BE2C (cell line): ENCODE measurements at places on chromosomes 11 and 22.

- DNase-seq, result no peak
Observed at GRCh38 chr11:121309688-121310087, 17.1 kb downstream of the SC5D start.

DNA sequence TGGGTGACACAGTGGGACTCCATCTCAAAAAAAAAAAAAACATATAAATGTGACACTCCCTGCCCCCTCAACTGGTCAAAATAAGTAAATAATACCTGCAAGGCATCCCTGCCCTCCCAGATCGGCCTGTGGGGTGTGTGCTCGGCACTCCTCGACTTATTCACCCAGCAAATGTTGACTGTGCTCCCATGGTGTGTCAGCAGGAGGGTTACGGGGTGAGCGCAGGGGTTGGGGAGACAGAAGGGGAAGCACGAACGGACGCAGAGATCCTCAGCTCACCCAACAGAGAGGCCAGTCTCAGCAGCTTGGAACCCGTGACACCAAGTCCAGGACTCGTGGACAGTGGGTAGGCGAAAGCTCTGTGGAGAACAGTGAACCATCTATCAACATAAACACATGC, 1.6 kb upstream of the ADM2 start:
- DNase-seq, result no peak

DNA sequence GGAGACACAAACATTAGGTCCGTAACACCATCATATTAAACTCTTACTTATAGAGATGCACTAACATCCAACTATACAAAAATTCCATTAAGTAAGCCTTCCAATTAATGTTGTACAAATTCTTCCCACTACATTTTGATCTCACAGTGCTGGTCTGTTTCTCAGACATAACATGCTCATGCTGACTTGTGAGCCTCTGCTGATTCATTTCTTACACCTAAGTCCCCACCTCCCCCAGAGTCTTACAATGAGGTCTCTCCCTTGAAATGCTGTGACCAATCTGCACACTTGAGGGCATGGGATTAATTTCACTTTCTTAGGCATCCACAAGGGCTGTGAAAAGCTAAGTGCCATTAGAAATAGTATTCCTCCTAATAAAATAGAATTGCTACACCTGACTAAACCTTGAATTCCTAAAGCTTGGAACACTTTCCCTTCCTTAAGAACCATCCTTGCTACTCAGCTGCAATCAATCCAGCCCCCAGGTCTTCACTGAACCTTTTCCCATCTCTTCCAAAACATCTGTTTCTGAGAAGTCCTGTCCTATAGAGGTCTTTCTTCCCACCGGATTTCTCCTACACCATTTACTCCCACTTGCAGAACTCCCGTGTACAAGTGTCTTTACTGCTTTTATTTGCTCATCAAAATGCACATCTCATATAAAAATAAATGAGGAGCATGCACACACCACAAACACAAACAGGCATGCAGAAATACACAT, 2.0 kb downstream of the HBG1 start:
- no peak for DNase-seq

DNA sequence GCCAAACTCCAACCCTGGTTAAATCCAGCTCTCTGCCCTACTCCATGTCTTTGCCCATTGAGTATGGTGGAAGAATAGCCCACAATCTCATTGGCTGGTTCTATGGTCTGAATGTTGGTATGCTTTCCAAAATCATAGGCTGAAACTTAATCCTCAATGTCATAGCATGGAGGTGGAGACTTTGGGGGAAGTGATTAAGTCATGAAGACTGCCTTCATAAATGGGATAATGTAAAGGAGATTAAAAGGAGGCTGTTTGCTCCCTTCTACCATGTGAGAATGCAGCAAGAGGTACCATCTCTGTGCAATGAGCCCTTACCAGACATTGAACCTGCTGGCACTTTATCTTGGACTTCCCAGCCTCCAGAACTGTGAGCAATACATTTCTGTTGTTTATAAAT, 54.4 kb upstream of the FDX1 start:
- no peak for DNase-seq

- no peak for DNase-seq
Observed at GRCh38 chr11:61895046-61895717, 3.8 kb upstream of the FADS3 start.

DNA sequence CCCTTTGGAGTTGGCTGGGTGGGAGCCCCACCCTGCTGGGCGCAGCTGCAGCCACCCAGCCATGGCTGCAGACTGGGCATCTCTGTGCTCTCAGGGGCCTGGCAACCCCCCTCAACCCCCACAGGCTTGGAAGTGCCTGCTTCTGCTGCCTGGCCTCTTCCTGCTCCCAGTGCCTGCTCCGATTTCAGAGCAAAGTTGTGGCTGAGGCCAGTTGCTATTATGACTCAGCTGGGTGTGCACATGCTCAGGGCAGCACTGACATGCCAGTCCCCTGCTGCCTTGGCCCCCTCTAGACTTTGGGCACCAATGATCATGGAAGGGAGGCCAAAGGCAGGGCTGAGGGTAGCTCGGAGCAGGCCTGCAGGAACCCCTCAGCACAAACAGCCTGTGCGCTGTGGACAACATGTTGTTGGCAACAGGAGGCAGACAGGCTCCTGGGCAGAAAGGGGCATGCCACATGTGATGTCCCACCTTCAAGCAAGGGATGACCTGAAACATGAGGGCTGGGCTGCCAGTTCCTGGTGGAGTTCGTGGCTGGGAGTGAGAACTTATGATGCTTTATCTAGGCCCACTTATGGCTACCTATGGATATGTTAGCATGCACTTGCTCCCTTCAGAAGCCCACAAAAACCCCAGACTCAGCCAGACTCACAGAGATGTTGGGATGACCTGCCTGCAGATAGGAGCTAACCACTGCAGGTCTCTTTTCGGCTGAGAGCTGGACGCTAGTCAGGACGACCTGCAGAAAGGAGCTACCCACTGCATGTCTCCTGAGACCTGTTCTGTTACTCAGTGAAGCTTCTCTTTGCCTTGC, 96.4 kb upstream of the AMOTL1 start:
- no peak for DNase-seq

- no peak for DNase-seq
Observed at GRCh38 chr22:49763138-49763537, 64.5 kb downstream of the BRD1 start.

GRCh38 chr11:4699697-4700435, 2.2 kb upstream of the OR51E2 start:
- DNase-seq, result no peak

GRCh38 chr11:30984442-30984816, 385.1 kb downstream of the DCDC1 start:
- DNase-seq, result no peak

DNA sequence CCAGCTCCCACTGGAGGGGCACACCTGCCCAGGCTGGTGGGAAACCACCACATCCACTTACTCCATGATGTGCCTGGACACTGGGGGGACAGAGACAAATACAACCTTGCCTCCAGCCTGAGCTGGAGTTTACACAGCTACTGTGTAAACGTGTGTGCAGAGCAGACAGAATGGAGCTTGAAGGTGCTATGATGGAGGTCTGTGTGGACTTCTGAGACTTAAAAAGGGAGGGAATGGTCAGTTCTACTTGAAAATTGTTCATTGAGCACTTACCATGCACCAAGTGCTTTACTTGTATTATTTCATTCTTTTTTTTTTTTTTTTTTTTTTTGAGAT, 11.2 kb downstream of the CDCA5 start:
- no peak for DNase-seq

DNA sequence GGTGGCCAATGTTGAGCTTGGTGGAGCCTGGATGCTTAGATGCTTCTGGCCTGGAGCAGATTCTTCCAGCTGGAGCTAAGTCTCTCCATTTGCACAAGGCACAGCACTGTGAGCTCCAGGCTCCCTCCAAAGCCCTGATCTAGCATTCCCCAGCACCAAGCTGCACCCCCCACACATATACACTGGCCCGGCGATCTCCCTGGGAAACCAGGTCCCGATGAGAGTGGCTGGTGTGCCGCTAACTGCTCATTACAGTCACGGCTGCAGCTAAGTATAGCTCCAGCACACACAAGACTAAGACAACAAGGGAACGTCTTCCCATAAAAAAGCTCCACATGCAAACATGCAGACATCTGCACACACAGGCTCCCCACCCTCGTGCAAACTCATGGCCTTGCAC, 17.6 kb downstream of the KCNC1 start:
- DNase-seq, result no peak

DNA sequence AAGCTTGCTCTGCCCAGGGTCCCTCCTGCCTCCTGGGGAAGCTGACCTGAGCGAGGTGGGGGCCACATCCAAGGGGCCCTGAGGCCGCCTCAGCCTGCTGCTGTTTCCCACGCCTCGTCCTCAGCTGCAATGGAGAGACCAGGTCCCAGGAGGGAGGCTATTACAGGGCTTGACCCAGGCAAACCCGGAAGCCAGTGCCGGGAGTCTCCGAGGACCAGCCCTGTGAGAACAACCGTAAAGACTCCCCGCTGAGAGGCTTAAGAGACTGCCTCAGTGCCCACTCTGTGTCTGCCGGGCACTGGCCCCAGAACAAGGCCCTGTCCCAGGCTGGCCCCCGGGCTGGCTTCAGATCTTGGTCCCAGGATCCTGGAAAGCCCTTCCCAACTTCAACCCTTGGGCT, 124.3 kb upstream of the FGF3 start:
- peak; percentile 3 for DNase-seq

- no peak for DNase-seq
Observed at GRCh38 chr22:20464096-20464614, 26.5 kb upstream of the SCARF2 start.

- DNase-seq, result no peak
Observed at GRCh38 chr11:70313945-70314344, 43.5 kb downstream of the PPFIA1 start.

- no peak for DNase-seq
Observed at GRCh38 chr22:37369483-37369882, 57.8 kb downstream of the ELFN2 start.

DNA sequence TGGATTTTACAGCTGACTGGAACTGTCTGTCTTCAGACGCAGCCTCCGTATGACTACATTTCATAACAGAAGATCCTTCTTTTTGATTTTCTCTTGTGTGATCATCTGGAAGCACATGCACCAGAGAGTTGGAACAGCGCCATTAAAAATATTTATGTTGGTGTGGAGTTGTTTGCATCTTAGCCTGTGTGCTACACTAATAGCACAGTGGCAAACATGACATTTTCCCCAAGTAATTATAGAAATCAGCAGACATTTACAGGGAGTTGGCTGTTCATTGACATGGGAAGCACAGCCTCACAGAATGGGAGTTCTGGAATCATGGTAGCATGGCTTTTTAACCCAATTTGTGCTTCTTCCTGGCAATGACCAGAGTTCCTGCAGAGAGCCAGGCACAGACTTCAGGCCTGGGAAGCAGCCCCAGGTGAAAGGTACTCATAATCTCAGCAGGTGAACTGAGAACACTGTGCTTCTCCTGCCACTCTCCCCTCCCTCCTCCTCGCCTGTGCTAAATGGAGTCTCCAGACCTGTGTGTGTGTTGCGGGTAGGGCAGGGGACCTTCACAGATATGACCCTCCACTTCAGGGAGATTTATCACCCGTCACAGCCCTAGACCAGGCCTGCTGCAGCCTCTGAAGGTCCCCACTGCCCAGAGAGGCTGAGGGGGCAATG, 82.8 kb upstream of the PLET1 start:
- no peak for DNase-seq

DNA sequence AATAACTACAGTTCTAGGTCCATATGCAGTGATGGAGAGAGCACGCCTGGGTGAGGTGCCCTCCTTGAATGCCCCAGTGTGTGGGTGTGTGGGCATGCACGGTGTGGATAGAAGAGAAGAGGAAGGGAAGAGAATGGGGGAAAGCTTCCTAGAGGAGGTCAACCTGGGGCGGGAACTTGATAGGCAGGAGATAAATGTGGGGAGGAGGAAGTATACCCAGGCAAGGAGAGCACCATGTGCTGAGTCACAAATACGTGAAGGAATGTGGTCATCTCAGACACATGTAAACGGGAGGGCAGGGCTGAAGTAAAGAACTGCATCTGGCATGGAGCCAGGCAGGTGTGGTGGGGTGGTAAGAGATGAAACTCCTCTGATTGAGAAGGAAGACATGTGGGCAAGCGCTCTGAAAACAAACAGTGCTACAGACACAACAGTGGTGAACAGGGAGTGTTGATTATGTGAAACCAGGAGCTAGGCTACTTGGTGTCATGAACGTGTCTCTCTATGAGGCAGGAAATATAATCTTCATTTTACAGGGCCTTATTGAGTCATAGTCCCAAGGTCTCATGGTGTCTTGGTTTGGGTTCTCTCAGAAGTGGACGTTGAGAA, 61.5 kb upstream of the EED start:
- no peak for DNase-seq

DNA sequence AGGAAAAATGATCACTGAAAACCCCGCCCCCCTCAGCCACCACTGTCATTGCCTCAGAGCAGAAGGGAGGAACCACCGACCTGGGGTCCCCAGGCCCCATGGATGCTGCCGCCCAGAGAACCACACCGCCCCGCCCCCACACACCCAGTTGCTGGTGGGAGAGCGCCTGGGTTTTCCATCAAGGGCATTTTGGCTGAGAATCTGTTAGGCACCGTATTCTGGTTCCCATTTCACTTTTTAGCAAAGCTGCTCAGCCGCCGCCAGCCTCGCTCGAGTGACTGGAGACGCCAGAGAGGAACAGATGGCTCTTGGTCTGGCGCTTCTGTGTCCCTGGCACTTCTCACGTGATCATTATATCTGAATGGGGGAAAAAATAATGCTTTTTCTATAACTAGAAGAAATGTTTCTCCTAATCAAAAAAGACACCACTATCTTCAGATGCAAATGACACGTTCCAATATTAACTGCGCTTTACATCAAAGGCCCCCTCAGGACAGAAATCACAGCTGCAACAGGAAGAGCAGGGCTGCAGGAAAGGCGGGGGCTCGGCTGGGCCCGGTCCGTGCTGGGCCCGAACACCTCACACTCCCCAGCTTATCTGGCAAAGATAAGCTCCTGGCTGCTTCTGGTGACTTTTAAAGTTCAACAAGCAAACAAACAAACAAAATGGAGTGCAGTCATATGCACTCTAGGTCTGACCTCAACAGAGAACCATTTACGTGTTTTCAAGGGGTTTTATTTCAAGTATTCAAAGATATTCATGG, 149.8 kb downstream of the MPPED1 start:
- peak; percentile 79 for DNase-seq

DNA sequence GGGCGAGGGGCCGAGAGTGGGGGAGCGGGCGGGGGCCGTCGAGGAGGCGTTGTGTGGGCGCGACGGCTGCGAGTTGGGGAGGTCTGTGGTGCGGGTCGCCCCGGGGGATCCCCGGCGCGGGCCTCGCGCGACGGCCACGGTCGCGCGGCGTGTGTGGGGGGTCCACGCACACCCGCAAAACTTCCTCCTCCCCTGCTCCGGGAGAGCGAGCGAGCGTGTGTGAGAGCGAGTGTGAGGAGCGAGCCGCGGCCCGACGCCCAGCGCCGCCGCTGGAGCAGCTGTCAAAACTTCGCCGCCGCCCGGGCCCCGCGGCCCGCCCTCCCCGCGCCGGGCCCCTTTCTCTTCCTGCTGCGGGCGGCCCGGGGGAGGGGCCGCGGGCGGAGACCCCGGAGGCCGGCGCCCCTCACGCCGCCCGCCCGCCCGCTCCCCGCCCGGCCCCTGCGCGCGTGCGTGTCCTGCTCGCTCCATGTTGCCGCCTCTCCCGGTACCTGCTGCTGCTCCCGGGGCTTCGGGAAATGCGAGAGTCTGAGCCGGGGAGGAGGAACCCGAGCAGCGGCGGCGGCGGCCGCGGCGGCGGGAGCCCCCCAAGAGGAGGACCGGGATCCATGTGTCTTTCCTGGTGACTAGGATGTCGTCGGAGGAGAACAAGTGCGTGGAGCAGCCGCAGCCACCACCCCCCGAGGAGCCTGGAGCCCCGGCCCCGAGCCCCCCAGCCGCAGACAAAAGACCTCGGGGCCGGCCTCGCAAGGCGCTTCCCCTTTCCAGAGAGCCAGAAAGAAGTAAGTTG, 9.0 kb upstream of the CCT8L2 start:
- no peak for DNase-seq

GRCh38 chr11:18364495-18365073, 29.8 kb upstream of the LDHA start:
- DNase-seq, result no peak
